ENCODE measurements at places on chromosomes 6 and 20.

DNA sequence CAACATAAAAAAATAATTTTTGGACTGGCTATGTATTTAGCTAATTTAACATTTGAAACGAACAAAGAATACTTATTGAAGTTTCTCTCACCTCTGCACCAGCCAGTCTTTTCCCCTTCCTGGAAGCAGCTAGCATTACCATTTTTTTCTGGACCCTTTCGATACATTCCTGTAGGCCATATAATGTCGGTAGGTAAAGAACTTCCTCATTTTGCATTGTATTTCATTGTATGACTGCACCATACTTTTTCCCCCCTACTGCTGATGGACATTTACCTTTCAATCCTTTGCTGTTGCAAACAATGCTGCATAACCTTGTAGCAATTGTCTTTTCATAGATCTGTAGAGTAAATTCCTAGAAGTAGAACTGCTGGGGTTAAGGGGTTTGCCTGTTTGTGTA, 17.6 kb downstream of the CBFA2T2 start:
- DNase-seq, result no peak

DNA sequence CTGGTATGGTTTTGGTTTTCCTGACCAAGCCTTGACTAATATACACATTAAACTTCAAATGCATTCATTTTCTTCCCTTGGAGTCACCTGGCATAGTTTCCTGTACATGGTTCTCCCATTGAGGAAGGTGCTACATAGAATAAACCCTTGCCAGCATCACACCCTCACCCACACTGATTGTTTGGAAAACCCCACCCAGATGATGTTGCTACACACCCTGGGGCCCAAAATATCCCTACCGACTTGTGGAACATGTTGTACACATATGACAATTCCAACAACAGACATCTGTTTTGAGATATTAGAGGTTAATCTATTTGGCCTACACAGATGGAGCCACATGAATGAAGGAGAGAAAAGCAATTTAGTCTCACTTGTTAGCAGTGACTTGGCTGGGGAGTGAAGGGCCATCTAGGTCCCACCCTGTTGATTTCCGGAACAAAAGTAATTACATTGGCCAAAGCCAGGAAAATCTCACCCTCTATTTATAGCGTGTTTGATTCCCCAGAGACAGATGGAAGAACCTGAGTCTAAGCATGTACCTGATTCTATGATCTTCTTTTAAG, 606.0 kb upstream of the BTBD3 start:
- DNase-seq, result no peak

- DNase-seq, result no peak
Observed at GRCh38 chr20:1595333-1595732, 24.5 kb downstream of the SIRPB1 start.

DNA sequence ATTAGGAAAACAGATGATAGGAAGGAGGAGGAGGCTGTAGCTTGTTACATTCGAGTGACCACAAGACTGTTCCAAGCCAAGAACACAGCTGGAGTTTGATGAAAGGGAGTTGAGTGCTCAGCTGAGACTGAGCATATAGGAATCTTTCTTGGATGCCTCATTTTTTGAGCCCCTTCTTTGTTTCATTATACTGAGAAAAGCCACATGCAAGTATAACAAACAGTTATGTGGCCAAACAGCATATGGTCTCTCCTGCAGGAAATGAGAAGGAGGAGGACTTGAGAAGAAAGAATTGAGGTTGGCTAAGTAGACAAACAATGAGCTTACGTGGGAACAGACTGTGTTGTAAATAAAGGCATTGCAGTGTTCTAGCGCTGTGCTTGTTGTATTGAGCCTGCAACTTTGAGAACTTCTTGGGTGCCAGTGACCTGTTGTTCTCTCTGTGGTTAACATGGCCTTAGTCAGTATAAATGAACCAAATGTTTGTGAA, 78.3 kb downstream of the AKAP7 start:
- no peak for DNase-seq

DNA sequence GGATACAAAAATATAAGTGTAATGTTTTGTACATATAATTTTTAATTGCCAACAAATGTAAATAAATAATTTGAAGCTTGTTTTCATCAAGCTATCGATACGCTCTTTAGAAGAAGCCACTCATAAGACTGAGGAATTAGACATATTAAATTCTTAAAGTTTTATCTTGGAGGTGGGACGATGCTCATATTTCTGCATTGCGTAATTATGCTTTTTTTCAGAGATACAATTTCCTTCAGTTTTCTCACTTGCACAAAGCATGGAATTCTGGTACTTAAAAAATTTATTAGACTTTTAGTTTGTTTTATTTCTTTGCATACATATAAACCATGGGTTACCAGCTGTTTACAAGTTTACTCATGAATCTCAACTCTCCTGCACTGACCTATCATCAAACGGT, 980.0 kb downstream of the EYS start:
- no peak for DNase-seq

GRCh38 chr20:9515741-9516233, 1.4 kb downstream of the LAMP5 start:
- no peak for DNase-seq

DNA sequence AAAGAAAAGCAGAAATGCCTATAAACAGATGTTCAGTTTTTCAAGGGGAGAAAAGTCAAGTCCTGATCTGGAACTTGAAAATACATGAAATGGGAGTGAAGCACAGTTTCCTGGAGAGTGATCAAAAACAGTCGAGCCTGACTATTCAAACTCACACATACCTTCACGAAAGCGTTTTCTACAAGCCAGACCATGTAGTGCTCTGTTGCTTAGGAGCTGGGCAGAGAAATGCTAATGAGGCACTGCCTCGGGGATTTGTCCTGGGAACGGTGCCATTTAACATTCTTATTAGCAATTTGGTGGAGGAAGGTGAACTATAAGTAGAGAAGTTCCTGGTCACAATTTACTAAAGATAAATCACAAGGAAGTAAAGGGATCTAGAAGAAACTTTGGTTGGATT, 5.9 kb downstream of the NHSL1 start:
- no peak for DNase-seq

- DNase-seq, result no peak
Observed at GRCh38 chr20:17036541-17036940, 190.3 kb upstream of the PCSK2 start.

DNA sequence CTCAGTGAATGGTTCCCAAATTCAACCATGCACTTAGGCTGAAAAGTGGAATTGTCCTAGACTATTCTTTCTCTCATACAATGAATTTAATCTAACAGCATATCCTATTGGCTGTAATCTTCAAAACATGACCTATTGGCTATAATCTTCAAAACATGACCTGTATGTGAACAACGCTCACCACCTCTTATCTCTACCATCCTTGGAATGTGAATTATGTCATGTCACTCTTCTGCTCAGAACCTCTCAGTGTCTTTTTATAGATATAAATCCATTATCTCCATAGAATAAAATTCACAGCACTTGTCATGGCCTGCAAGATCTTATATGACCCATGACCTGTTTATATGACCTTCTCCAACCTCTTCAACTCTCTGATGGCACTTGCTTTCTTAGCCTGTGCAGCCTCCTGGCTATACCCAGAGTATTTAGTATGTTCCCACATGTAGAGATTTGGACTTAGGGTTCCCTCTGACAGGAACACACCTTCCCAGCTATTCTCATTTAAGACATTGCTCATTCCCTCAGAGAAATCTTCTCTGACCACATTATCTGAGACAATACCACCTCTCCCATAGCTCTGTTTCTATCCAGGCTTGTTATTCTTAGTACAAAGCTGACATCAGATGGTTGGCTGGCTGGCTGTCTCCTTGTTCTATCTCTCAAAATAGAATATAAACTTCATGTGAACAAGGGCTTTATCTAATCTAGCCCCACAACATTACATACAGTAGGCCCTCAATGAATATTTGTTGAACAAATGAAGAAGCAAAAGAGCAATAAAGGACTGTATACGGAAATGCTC, 275.0 kb upstream of the PREP start:
- no peak for DNase-seq

- DNase-seq, result no peak
Observed at GRCh38 chr20:15642676-15643075, 930.6 kb downstream of the KIF16B start.

DNA sequence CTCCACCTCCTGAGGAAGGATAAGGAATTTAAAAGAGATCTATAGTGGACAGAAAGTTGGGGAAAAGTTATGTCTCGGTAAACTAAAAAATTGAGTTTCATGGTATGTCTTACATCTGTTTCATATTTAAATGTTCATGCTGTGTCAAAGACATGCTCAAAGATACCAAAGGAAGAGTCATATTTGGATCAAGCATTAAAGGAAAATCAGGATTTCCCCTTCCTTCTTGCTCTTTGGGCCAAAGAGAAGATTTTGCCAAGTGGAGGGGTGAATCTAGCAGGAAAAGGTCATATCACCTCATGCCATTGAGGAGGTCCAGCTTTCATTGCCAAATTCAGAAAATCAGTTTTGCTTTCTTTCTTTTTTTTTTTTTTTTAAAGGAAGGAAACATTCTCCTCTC, 192.4 kb downstream of the OGFRL1 start:
- DNase-seq, result no peak

- no peak for DNase-seq
Observed at GRCh38 chr6:43178150-43178549, 3.8 kb upstream of the CUL9 start.

DNA sequence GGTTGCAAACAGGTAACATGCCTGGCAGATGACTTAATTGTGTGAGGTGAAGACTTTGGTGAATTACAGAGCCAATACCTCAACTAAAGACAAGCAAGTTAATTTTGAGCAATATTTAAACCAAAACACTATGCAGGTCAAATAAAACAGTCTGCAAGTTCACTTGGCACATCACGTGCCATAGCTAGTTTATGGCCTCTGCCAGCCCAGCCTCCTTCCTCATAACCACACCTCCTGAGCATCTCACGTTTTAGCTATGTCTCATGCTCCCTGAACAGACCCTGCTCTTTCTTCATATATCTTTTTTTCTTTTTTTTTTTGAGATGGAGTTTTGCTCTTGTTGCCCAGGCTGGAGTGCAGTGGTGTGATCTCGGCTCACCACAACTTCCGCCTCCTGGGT, 4.5 kb upstream of the CNBD2 start:
- no peak for DNase-seq
